ENCODE measurements at places on chromosomes 5 and 9.
A peak's percentile ranks its signal among the peaks of the same experiment; 100 is the strongest.

DNA sequence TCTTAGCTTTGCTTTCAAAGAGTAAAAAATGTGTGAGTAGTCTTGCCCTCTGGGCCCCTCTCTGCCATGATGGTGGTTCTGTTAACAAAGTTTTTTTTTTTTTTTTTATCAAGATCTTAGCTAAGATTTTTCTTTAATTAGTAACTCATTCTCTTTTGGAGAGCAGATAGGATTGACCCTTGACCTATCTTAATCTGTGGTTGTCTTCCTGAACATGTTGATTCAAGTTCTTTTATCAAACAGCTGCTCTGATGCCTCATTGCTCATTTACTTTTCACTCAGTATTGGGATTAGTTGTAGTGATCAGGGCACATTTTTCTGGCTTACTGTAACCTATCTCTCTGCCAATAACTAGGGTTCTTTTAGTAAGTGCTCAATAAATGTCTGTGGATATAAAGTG is 106.3 kb downstream of the PCSK5 start:
- no peak for DNase-seq

- no peak for DNase-seq
These were observed 264.4 kb downstream of the SYK start for GRCh38 chr9:91066042-91066415.

- no peak for DNase-seq
These were observed 20.9 kb upstream of the BOD1 start for GRCh38 chr5:173637340-173637739.

DNA sequence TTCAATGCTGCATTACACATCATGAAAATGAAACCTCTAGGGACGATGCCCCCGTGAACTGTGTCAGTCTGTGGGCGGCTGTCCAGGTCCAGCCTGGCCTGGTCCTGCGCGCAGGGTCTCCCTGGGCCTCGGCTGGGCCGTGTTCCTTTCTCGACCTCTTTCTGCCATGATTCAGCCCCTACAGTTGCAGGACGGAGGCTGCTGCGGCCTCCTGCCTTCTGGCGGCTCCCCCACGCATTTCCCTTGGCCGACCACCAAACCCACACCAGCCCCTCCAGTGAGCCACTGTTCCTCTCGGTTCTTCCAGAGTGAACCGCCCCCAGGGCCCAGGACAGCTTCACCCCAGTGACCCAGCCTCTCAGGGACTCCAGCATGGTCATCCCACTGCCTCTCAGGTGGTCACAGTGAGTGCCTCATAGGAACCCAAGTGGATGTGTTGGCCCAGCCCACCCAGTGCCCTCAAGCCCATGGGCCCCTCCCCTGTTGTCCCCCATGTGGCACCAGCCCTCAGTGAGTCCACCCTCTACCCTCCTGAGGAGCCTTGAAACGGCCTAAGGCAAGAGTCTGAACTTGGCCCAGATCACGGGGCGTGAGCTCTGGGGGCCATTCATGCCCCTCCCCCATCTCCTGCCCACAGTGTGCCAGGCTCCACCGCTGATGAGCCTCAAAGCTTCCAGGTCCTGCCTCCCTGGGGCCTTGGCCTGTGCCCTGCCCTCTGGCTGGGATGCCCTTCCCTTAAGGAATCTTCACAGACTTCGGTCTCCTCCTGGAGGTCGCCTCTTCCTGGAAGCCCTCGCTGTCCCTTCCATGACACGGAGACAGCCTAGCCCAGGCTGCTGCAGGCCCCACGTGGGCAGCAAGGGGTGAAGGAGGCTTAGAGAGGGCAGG is 10.0 kb upstream of the CLIC3 start:
- no peak for DNase-seq

DNA sequence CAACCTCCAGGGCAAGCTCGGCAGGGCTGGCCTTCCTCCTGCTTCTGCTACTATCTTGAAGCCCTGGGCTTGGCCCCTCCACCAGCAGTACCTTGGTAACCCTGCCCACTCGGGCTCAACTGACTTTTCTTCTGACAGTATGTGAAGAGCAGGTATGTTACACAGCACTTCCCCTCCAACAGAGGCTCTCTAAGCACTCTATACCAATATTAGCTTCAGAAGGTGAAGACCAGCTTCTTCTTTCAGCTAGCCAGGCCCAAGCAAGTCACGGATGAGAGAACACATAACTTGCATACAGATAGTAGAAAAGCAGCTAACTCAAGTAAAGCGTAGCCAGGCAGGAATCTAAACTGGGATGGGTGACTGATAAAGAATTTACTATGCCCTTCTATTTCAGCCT is 64.3 kb downstream of the FEM1C start:
- no peak for DNase-seq

GRCh38 chr9:91852801-91853347 is 97.2 kb downstream of the ROR2 start:
- DNase-seq: no peak

DNA sequence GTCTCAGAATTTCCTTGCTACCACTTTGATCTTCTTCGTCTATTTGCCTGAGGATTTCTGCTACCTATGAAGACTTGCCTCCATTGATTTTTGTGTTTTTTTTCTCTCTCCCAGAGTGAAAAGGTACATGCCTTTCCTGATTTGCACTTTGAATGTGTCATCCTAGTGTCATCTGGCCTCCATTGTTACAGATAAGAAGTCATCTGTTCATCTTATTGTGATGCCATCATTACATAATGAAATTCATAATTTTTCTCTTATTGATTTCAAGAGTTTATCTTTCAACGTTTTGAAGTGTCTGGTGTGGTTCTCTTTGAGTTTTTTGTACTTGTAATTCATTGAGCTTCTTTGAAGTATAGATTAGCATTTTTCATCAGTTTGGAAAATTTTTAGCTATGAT is 144.8 kb downstream of the SH3GL2 start:
- DNase-seq: no peak

GRCh38 chr9:135980926-135981630 is 19.9 kb upstream of the UBAC1 start:
- DNase-seq: no peak

DNA sequence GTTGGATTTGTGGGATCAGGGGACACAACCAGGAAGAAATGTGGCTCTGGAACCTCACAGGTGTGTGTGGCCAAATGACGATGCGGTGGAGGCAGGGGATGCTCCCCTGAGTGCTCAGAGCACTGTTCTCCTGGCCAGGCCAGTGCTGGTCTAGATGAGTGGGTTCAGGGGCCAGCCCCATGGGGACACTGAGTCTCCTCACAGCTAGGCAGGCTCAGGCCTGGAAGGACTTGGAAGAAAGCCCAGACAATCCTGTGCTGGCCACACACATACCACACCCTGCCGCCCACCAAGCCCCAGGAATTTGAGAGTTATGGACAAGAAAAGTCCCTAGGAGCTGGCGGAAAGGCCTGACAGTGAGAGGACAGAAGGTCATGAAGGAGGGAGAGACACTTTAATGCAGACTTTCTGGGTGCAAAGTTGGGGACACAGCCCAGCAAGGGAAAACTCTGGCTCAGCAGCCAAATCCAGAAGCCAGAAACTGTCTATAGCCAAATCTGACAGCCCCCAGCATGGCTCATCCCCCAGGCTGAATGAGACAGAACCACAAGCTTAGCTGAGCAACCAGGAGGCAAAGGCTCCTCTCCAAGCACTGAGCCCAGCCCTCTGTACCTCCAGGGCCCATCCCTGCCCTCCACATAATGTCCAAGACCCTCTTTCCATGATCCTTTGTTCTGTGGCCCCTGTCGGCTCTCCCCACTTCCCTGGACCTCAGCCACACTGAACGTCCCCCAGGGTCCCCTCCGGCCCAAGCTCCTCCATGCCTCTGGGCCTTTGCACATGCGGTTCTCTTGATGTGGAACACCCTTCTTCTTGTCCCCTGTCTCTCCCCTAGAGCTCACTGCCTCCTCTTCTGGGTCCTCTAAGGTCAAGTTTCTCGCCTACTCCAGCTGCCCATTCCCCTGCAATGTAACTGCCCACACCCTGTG is 22.4 kb downstream of the LHX6 start:
- DNase-seq: no peak

DNA sequence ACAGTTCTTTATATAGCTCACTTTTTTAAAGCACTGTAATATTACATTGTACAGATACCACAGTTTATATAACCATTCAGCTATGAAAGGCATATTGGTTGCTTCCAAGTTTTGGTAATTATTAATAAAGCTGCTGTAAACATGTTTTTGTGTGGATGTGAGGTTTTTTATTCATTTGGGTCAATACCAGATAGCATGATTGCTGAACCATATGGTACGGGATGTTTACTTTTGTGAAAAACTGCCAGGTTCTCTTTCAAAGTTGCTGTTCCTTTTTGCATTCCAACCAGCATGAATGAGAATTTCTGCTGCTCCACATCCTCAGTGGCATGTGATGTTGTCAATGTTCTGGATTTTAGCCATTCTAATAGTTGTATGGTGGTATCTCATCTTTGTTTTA is 439.6 kb upstream of the NMUR2 start:
- no peak for DNase-seq

DNA sequence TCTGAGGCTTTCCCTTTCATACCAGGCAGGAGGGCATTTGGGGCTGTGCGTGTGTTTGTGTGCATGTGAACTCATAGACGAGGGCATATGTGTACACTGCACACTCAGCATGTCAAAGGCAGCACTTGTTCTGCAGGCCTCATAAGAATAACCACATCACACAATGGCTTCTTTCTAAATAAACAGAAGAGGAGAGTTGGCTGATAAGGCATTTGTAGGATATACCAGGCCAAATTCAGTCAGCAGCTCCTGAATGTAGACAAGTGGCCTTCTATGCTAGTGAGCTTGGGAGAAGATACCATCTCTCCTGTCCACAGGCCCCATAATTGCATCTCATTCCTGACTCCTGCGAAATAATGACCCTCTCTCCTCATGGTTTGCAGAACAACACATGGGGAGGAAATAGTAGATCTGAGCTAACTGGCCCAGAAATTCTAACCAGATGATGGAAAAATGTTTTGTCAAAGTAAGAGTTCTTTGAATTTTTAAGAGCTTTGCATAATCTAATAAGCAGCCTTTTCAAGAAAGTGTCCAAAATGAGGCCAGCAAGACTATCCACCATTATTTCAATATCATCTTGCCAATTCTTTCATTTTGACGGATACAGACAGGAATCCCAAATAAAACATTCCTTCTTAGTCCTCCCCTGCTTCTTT is 60.5 kb upstream of the GAS1 start:
- DNase-seq: no peak

DNA sequence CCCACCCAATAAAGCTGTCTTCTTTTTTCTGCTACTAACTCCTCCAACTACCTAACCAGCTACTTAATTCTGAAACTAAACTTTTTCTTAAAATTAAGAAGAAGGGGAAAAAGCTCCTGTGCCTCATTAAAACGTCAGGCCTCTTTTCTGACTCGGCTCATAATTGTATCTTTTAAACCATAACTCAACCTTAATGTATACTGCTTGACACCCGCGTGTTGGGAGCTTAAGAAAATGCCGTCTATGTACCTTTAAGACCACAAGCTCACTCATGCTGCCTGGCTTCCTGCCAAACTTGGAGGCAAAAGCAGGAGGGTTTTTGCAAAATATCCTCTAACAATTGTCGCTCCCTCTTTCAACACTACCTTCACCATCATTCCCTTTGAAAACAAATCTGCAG is 5.0 kb downstream of the EBF1 start:
- peak; percentile 38 for DNase-seq

DNA sequence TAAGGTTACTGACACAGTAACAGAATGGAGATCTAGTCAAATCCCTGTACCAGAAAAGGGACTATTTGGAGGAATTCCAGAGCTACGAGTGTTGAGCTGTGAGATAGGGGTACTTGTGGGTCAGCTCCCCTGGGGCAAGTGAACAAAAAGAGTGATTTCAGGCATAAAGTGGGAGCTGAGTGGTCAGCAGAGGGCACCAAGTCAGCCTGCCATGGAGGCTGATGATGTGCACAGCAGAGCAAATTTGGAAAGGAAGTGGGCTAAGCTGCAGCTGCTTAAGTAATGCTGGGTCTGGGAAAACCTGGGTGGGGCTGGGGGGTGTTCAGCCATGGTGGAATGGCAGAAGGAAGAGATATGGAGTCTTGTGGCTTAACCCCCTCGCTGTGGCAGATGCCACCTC is 327.9 kb downstream of the NTRK2 start:
- no peak for DNase-seq

DNA sequence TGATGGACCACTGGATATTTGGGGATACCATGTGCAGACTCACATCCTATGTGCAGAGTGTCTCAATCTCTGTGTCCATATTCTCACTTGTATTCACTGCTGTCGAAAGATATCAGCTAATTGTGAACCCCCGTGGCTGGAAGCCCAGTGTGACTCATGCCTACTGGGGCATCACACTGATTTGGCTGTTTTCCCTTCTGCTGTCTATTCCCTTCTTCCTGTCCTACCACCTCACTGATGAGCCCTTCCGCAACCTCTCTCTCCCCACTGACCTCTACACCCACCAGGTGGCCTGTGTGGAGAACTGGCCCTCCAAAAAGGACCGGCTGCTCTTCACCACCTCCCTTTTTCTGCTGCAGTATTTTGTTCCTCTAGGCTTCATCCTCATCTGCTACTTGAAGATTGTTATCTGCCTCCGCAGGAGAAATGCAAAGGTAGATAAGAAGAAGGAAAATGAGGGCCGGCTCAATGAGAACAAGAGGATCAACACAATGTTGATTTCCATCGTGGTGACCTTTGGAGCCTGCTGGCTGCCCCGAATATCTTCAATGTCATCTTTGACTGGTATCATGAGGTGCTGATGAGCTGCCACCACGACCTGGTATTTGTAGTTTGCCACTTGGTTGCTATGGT is 54.5 kb upstream of the HNRNPA0 start:
- DNase-seq: no peak

- no peak for DNase-seq
These were observed 23.1 kb downstream of the CMYA5 start for GRCh38 chr5:79712741-79713140.

- no peak for DNase-seq
These were observed 7.9 kb downstream of the CSF2 start for GRCh38 chr5:132081458-132081857.

DNA sequence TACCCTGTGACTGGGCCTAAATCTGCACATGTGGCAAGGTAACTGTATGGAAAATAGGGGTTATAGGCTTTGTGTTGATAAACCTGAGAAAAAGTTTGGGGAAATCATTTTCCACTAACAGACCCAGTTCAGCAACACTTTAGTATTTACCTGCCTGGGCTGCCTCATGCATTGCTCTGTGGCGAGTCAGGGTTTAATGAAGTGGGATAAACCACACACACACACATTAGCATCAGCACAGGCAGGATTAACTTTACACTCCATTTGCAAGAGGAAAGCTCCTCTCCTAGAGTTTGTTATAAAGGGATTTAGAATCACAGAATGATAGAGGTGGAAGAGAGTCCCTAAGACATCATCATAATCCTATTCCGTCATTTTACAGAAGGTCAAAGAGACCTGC is 20.0 kb upstream of the ZCCHC7 start:
- no peak for DNase-seq

DNA sequence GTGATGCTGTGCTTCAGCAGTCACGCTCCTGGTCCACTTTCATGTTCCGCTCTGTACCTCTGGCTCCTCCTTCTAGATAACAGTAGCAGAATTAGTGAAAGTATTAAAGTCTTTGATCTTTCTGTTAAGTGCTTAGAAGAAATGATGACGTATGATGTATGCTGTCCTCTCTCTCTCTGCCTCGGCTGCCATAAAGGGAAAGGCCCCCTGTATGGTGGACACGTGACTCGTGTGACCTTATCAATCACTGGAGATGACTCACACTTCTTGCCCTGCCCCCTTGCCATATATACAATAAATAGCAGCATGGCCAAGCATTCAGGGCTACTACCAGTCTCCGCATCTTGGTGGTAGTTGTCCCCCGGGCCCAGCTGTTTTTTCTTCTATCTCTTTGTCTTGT is 100.3 kb downstream of the SYK start:
- no peak for DNase-seq

- DNase-seq: no peak
These were observed 29.6 kb downstream of the DNM1 start for GRCh38 chr9:128232528-128233428.

- no peak for DNase-seq
These were observed 84.1 kb downstream of the TLE1 start for GRCh38 chr9:81605170-81605670.

GRCh38 chr5:54259090-54259489 is 51.3 kb downstream of the ARL15 start:
- DNase-seq: no peak

Data from activated CD4-positive, alpha-beta T cell treated with anti-CD3 and anti-CD28 coated beads for 24 hours (primary cell).